Amniotic epithelial cell (primary cell): ENCODE measurements at places on chromosomes 4 and X.
A peak's percentile ranks its signal among the peaks of the same experiment; 100 is the strongest.

GRCh38 chr4:21778702-21779101, 169.9 kb downstream of the KCNIP4 start:
- DNase-seq: no peak

DNA sequence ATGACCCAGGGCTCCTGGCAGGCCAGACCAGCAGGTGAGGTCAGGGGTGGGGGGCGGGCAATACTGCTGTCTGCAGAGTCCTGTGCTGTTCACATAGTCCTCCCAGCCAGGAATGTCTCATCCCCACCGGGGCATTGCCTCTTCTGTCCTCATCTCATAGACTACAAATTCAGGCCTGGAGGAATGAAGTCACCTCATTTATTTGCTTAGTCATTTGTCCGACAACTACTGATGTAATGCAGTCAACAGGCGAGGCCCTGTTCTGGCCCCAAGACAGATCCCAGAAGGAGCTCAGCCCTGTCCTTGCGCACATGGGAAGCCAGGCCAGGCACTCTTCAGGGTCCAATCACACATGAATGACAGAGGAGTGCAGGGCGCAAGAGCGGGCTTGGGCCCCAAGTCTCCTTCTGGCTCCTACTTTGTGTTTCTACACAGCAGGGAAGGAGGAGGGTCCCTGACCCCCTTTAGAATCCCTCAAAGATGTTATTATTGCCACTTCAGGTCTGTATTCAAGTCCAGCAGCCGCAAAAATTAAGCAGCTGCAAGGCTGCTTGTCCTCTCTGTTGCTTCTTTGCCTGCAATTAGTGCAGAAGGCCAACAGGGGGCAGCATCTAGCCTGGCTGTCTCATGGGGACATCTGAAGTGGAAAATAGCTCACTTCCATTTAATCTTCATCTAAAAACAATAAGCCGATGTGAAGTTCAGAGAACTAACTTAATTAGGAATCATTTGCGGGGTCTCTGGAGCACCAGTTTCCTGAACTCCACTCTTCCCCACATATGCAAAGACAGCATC, 15.2 kb upstream of the HMX1 start:
- DNase-seq: no peak

DNA sequence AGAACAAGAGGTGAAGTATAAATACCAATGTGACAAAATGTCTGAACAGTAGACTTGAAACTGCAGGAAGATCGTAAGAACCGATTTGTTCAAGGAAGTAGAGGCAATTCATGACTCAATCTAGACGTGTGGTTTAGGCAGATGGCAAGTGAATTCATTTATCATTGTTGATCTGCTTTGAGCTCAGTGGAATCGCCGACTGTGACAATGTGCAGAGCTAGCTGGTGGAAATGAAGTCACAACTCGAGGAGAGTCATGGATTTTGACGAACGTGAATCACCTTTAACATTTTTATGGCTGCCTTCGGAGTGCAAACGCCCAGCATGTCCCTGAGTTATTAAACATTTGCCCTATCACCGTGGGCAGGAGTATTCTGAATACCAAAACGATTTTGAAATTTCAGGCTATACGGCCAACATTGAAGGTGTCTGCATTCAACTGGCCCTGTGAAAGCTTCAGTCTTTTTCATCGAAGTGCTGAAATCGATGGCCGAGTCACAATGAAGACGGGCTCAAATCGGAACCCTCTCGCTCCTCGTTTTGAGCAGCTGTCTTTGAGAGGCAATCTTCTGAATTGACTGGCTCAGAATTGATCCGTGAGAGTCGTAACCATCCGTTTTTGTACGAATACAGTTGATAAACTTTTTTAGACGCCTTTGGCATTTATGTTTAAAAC, 689 bp upstream of the OGT start:
- DNase-seq: peak; percentile 63

DNA sequence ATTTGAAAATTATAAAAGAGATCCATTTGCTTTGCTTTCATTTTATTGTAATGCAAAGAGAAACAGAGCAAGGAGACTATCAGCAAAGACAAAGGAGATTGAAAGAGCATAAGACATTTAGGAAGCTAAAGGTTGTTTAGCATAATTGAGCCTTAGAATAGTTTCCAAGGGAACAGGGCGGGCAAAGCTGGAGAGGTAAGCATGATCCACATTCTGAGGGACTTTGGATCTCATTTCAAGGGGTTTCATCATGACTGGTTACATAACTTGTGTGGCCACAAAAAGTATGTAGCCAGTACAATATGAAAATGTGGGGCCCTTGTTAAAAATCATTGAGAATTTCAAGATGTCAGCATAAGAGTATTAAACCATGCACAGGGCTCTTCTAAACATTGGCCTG, 406.5 kb downstream of the RPA4 start:
- no peak for DNase-seq

DNA sequence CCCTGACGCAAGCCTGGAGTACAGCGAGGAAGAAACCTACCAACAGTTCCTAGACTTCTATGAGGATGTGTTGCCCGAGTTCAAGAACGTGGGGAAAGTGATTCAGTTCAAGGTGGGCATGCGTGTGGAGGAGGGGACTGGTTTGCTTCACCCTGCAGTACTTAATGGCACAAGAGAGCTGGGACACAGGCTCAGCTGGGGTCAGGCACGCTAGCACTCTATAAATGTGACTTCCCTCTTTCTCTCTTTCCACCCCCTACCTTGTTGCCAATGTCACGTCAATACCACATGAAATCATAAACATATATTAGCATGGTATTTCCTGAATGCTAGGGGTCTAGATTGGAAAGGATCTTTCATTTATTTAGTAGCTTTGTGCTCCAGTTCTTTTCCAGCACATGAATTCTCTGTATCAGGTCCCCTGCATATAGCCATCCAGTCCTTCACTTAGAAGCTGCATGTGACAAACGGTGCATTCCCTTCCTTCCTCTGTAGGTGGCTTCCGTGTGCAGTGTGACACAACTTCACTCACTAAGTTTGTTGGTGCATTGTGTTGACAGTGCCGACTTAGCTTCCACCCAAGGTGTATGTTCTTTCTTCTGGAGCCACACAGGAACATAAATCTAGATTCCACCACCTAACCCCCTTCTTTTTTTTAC, 25.6 kb downstream of the ZRSR2 start:
- peak; percentile 2 for DNase-seq

GRCh38 chr4:26213317-26213716, 107.5 kb upstream of the RBPJ start:
- no peak for DNase-seq

DNA sequence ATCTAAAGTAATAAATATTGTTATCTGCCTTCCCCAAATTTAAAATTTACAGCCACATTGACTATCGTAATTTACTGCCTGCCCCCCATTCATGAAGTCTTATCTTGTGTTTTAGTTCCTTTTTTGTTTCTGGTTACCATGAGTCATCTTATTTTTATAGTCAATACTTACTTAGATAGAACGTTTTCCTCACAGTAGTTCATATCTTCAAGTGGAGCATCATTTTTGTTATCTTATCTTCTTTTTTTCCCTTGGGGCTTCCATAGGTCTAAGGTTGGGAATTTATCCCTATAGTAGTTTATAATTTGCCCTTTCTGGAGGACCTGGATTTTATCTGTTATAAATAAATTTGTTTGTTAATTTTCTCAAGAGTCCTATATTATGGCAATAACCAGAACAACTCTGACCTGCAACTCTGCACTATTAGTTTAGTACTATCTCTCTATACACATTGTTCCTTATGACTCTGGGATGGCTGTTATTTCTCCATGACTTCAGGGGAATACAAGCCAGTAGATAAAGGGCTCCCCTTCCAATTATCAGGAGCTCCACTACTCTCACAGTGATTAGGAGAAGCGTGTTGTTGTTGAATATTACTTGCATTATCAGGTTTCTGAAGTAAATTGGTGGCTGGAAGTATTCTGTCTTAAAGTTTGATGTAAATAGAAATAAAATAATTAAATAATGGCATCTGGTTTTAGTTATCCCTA, 330.6 kb downstream of the GALNTL6 start:
- DNase-seq: no peak

GRCh38 chr4:16608123-16608522, 290.3 kb downstream of the LDB2 start:
- DNase-seq: no peak

- no peak for DNase-seq
These were observed 78.1 kb downstream of the GALNT7 start for GRCh38 chr4:173246719-173247118.

DNA sequence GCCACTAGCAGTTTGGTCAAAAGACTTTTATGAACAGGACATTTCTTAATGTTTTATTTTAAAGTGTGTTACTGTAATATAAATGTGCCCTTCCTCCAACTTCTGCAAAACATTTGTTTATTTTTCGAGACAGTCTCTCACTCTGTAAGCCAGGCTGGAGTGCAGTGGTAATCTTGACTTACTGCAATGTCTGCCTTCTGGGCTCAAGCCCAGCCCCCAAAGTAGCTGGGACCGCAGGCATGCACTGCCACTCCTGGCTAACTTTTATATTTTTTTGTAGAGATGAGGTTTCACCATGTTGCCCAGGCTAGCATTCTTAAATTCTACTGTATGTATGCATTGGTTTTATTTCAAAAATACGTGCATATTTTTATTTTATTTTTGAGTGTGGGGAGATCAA, 1201.9 kb downstream of the STIM2 start:
- DNase-seq: peak; percentile 3

- DNase-seq: no peak
These were observed 55.0 kb downstream of the RBM46 start for GRCh38 chr4:154836030-154836429.

- DNase-seq: no peak
These were observed 200.2 kb downstream of the GUCY2F start for GRCh38 chrX:109281483-109282275.

DNA sequence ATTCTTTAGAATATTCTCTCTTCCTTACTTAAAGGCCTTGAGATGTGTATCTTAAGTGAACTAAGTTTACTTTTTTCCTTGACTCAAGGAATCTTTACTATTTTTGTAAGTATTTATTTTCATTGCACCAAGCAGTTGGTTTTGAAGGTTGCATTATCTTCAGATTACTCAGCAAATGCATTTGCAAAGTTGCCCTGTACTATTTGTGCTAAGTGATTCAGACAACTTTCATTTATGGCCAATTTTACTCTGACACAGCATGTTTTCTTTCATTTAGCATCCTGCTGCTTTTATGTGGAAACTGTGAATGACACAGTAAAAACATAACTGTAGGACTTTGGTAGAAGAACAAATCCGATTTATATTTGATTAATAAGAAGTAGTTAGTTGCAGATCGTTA, 191.0 kb downstream of the CCSER1 start:
- peak; percentile 94 for DNase-seq

DNA sequence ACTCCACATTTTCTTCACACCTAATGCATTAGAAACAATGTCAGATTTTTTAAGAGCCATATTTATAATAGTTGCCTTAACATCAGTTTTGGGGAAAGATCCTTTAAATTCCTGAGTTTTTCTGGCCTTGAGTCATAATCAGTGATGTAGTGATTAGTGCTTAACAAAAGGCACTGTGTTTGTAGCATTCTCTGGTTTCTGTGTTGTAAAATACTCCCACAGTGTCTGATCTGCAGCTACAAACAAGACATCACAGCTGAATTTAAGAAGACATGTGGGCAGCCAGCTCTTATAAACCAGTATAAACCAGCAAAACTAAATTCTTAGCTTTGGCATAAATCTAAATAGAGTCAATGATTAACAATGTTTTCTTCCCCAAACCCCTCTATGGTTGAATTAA, 233.8 kb downstream of the FSTL5 start:
- DNase-seq: peak; percentile 71

DNA sequence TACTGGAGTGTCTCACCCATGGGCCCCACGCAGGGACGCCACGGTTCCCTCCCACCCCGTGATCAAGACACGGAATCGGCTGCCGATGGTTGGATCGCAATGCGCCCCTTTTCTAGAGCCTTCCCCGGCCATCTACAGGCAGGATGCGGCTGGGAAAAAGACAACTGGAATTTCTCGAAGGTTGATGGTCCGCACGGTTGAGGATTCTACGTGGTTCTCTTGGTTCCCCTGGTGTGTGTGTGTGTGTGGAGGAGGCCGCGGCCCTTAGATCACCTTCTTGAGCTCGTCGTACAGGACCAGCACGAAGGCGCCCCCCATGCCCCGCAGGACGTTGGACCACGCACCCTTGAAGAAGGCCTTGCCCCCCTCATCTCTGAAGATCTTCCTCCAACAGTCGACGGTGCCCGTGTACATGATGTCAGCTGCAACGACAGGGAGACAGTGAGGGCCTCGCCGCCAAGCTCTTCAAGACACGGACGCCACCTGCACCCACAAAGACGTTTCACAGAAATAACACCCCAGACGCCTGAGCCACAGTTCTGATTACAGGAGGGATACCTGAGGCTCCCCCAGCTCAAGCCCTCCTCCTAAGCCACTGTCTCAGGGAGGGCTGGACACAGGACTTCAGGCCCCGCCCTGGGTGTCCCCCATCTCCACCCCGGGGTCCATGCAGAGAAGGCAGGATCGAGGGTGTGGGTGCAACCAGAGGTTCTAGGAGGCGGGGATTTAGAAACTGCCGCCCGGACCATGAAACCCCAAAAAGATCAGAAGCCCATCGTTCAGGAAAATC, 5.4 kb downstream of the SLC25A6 start:
- no peak for DNase-seq

DNA sequence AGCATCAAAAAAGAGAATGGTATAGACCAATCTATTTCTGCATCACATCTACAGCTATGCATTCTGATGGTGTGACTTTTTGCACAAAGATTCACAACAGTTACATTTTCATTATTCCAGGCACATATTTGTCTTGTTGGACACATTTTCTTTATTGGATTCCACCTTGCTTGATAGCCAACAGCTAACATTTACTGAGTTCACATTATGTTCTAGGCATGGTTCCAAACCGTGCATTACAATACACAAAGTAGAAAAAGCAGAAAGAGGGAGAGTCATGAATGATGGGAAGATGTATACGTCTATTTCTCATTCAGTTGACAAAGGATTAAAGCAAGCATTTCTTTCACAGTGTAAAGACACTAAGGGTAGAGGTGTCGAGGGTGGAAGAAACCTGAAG, 22.9 kb upstream of the CLGN start:
- DNase-seq: no peak

DNA sequence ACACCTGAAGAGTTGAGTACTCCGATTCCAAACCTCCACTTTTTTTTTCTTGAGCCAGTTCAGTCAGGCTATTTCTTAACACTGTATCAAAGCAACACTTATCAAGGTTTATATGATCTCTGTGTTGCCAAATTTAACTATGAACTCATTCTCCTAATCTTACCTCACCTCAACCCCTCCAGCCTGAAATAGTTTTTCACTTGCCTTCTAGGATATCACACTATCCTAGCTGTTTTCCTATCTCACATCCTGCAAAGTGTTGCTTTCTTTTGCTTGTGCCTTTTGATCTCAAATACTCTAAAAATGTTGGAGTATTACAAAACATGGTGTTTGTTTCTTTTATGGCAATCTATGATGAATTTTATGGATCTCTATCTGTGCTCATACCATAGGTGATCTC, 415.0 kb downstream of the CFAP47 start:
- DNase-seq: peak; percentile 61

- no peak for DNase-seq
These were observed 67.2 kb downstream of the MAP3K15 start for GRCh38 chrX:19448077-19448476.

GRCh38 chrX:71871367-71871766, 39.3 kb upstream of the NHSL2 start:
- peak; percentile 85 for DNase-seq

GRCh38 chr4:141009931-141010330, 123.3 kb downstream of the RNF150 start:
- no peak for DNase-seq

- DNase-seq: no peak
These were observed 26.7 kb downstream of the BCLAF3 start for GRCh38 chrX:19964017-19964710.

- no peak for DNase-seq
These were observed 40.2 kb downstream of the ARHGAP10 start for GRCh38 chr4:147772056-147772455.

GRCh38 chrX:134929808-134930207, 61.0 kb upstream of the SMIM10 start:
- DNase-seq: no peak
